ENCODE measurements at places on chromosomes 16 and 17.

DNA sequence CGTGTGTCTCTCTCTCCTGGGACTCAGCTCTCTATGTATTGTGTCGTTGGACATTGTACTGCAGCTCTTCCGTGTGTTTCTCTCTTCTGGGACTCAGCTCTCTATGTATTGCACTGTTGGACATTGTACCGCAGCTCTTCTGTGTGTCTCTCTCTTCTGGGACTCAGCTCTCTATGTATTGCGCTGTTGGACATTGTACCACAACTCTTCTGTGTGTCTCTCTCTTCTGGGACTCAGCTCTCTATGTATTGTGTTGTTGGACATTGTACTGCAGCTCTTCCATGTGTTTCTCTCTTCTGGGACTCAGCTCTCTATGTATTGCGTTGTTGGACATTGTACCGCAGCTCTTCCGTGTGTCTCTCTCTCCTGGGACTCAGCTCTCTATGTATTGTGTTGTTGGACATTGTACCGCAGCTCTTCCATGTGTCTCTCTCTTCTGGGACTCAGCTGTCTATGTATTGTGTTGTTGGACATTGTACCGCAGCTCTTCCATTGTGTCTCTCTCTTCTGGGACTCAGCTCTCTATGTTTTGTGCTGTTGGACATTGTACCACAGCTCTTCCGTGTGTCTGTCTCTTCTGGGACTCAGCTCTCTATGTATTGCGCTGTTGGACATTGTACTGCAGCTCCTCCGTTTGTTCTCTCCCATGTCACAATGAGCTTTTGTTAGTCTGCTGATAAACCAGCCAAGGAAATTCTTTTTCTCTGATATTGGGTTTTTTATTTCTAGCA lies 84.8 kb downstream of the RPTOR start:
- no peak overlapping the region for H3K4me3 ChIP-seq
- no peaks in the 10 kb centered on the region for H3K27me3 ChIP-seq
- peaks cover 2% of the 10 kb centered on the region for H3K36me3 ChIP-seq
- no peak for DNase-seq

- no peak overlapping the region for H3K4me3 ChIP-seq
- no peak for DNase-seq
- no peak overlapping the region for H3K27ac ChIP-seq
- H3K27me3 ChIP-seq: no peaks in the 10 kb centered on the region
Measured at GRCh38 chr17:65079489-65079900, 23.0 kb upstream of the GNA13 start.

GRCh38 chr17:6496116-6496481 lies 51.8 kb downstream of the PIMREG start:
- no peaks in the 10 kb centered on the region for H3K36me3 ChIP-seq
- no peak overlapping the region for H3K27ac ChIP-seq
- H3K27me3 ChIP-seq: no peaks in the 10 kb centered on the region

- DNase-seq: no peak
- H3K4me1 ChIP-seq: no peaks in the 10 kb centered on the region
- no peaks in the 10 kb centered on the region for H3K36me3 ChIP-seq
- no peak overlapping the region for H3K27ac ChIP-seq
- H3K27me3 ChIP-seq: no peaks in the 10 kb centered on the region
- no peak overlapping the region for H3K4me3 ChIP-seq
Measured at GRCh38 chr17:16987830-16988601, 16.1 kb upstream of the TNFRSF13B start.

DNA sequence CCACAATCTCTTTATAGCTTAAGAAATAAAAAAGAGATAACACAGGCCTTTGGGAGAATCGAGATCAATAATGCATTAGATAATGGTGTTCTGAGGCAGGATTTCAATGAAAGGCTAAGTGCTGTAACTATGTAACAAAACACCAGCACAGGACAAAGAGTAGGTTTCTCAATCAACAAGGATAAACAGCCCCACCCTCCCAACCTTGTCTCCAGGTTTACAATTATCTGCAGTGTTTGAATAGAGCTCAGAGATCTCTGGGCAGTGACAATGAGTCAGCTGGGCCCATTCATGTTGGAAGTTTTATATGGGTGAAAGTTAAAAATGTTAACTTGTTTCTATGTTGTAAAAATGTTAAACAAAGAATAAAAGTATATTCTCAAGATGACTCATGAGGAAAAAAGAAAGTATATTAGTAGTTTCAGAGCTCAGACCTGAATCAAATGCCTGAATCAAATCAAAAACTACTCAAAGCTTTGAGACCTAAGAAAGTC lies 17.0 kb upstream of the KRT20 start:
- no peaks in the 10 kb centered on the region for H3K4me1 ChIP-seq
- H3K36me3 ChIP-seq: no peaks in the 10 kb centered on the region
- no peak overlapping the region for H3K4me3 ChIP-seq
- no peak for DNase-seq
- no peak overlapping the region for H3K27ac ChIP-seq

GRCh38 chr17:82623707-82624106 lies 24.5 kb downstream of the WDR45B start:
- H3K27me3 ChIP-seq: no peaks in the 10 kb centered on the region
- DNase-seq: no peak
- no peak overlapping the region for H3K4me3 ChIP-seq
- H3K27ac ChIP-seq: no peak overlapping the region
- peaks cover 33% of the 10 kb centered on the region for H3K36me3 ChIP-seq

GRCh38 chr16:30054959-30055553 lies 10.5 kb upstream of the ALDOA start:
- peaks cover 2% of the 10 kb centered on the region for H3K36me3 ChIP-seq
- peak overlapping the region; percentile 28 for H3K4me3 ChIP-seq
- no peak overlapping the region for H3K27ac ChIP-seq
- DNase-seq: no peak
- H3K4me1 ChIP-seq: peaks cover 4% of the 10 kb centered on the region
- no peaks in the 10 kb centered on the region for H3K27me3 ChIP-seq

- H3K4me1 ChIP-seq: no peaks in the 10 kb centered on the region
- no peak for DNase-seq
- H3K27me3 ChIP-seq: no peaks in the 10 kb centered on the region
- H3K27ac ChIP-seq: no peak overlapping the region
- H3K36me3 ChIP-seq: no peaks in the 10 kb centered on the region
Measured at GRCh38 chr16:58306327-58306726, 11.5 kb upstream of the PRSS54 start.

GRCh38 chr17:62920300-62920699 lies 45.7 kb upstream of the TANC2 start:
- H3K36me3 ChIP-seq: no peaks in the 10 kb centered on the region
- no peaks in the 10 kb centered on the region for H3K27me3 ChIP-seq
- H3K27ac ChIP-seq: no peak overlapping the region
- H3K4me3 ChIP-seq: no peak overlapping the region

DNA sequence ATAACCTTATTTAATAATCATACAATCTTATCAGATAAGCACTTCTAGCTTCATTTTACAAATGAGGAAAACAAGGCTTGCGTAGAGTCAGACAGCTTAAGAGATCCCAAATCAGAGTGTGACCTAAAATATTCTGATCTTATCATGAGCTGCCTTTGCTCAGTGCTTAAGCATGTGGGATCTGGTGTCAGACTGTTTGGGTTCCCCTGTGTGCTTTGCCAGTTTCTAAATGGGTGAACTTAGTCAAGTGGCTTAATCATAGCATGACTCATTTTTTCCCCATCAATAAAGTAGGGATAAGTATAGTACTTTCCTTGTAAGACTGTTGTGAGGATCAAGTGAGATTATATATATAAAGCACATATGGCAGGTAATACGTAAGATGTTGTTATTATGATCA lies 612.6 kb upstream of the C16orf82 start:
- H3K4me3 ChIP-seq: no peak overlapping the region
- H3K36me3 ChIP-seq: no peaks in the 10 kb centered on the region

DNA sequence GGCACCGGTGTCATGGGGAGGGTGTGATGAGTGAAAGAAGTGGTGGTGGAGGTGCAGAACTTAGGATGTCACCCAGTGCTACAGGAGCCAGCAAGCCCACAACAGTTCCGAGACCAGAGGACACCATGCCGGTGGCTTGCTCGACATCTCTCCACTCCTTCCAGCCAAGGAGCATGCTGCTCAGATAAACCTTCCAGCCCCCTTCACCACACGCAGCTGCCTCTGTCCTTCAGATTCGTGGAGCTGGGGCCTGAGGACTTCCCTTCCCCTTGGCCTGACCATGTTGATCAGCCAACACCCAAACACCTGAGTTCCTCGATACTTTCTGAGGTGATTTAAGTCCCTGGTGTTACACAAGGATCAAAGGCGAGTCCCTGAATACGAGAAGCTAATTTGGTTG lies 188.8 kb upstream of the FOXF1 start:
- no peak overlapping the region for H3K4me3 ChIP-seq
- H3K27me3 ChIP-seq: no peaks in the 10 kb centered on the region
- no peak overlapping the region for H3K27ac ChIP-seq
- no peaks in the 10 kb centered on the region for H3K4me1 ChIP-seq
- no peaks in the 10 kb centered on the region for H3K36me3 ChIP-seq
- DNase-seq: no peak

DNA sequence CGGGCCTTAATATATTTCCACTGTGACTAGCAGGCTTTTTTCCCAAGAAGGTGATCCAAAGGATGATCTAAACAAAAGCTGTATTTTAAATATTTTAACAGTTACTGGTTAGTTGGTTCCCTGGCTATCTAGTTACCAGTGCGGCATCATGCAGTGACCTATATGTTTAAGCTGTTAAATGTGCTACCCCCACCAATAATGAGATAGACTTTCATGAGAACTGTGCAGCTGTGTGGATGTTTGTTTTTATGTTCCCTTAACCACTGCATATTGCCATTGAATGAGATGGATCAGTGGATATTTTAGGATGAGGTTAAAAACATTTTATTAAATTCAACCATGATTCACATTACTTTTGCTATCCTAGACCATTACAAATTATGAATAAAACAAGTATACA lies 16.9 kb downstream of the ERN1 start:
- no peak overlapping the region for H3K27ac ChIP-seq
- no peak for DNase-seq
- no peaks in the 10 kb centered on the region for H3K36me3 ChIP-seq
- no peak overlapping the region for H3K4me3 ChIP-seq
- H3K4me1 ChIP-seq: peaks cover 6% of the 10 kb centered on the region
- H3K27me3 ChIP-seq: no peaks in the 10 kb centered on the region

- H3K4me3 ChIP-seq: no peak overlapping the region
Measured at GRCh38 chr16:54070789-54071343, 215.7 kb downstream of the IRX3 start.

DNA sequence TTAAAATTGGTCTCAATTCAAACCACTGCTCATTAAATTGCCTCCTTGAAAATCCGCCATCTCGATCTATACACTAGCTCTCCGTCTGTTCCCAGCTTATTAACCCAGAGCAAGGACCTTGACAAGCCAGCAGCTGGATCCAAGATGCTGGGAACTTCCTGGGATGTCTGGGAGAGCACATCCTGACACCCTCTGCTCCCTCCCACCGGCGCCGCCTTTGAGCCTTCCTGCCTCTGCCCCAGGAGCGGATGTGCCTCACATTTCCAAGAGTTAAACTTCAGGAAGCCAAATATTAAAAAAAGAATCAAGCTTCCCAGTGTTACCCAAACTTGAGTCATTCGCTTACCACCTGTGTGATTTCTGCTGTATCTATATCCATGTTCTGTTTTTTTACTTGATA lies 107.9 kb downstream of the HAPSTR1 start:
- H3K4me3 ChIP-seq: no peak overlapping the region
- no peaks in the 10 kb centered on the region for H3K27me3 ChIP-seq
- no peaks in the 10 kb centered on the region for H3K4me1 ChIP-seq
- no peak overlapping the region for H3K27ac ChIP-seq

DNA sequence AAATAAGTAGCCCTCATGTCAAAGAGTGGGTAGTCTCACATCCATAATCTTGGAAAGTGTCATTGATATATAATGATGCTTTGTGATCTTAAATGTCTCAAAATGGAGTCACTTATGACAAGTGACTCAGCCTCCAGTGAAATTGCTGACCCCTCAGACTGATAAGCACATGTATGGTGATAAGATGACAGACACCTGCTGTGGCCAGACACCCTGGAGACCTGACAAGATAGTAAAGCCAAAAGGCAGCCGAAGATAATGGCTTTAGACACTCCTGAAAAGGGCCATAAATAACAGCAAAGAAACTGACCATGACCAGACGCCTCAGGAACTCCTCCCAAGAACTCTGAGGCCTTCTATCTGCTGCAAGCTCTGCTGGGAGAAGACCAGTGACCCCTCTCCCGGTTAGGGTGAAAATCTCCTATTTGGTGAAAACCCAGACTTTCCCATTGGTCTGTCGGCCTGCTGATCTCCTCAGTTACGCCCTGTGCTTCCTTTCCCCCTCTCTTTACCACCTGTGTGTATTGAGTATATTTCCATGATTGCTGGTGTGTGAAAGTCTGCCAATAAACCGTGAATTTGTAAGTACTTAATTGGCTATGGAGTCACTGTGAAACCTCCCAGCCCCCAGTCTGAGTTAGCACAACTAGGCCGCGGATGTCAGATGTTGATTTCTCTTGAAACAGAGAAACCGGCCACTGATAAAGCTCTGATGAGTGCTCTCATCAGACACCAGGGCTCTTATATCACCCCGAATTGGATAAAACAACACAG lies 226.7 kb upstream of the MYOCD start:
- DNase-seq: no peak
- no peaks in the 10 kb centered on the region for H3K27me3 ChIP-seq
- H3K4me1 ChIP-seq: no peaks in the 10 kb centered on the region
- H3K36me3 ChIP-seq: no peaks in the 10 kb centered on the region

DNA sequence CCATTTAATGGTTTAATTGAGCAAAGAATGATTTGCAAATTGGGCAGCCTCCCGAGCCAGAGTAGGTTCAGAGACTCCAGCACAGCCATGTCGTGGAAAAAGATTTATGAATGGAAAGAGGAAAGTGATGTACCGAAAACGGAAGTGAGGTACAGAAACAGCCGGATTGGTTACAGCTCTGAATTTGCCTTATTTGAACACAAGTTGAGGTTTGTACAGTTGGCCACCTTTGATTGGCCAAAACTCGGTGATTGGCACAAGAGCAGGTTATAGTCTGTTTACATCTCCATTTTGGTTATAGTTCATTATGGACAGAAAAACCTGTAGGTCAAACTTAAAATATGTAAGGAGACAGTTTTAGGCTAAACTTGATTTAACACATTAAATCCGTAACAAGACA lies 44.5 kb downstream of the TENT4B start:
- H3K27me3 ChIP-seq: no peaks in the 10 kb centered on the region
- H3K36me3 ChIP-seq: no peaks in the 10 kb centered on the region
- no peak overlapping the region for H3K4me3 ChIP-seq
- H3K27ac ChIP-seq: no peak overlapping the region
- H3K4me1 ChIP-seq: no peaks in the 10 kb centered on the region

DNA sequence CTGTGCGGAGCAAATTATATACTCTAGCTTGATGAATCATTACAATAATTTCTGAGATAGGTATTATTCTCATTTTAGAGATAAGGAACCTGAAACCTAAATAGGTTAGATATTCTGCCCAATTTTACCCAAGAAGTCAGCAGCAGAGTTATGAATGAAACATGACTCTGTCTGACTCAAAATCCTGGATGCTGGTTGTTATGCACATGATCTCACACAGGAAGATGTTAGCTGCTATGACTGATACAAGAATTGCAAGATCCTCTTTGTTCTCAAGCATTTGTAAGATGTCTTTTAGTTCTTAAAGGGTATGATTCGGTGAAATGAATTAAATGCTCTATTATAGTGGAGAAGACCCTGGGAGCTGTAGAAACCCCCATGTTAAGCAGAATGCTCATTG lies 447.8 kb downstream of the KIF2B start:
- H3K36me3 ChIP-seq: no peaks in the 10 kb centered on the region
- H3K27ac ChIP-seq: no peak overlapping the region
- H3K27me3 ChIP-seq: no peaks in the 10 kb centered on the region
- DNase-seq: no peak
- H3K4me3 ChIP-seq: no peak overlapping the region

- H3K27me3 ChIP-seq: peaks cover 2% of the 10 kb centered on the region
- H3K4me1 ChIP-seq: no peaks in the 10 kb centered on the region
- H3K27ac ChIP-seq: no peak overlapping the region
- no peaks in the 10 kb centered on the region for H3K36me3 ChIP-seq
Measured at GRCh38 chr16:86251682-86252081, 258.6 kb upstream of the FOXF1 start.

- H3K27ac ChIP-seq: no peak overlapping the region
- H3K27me3 ChIP-seq: no peaks in the 10 kb centered on the region
- H3K4me1 ChIP-seq: no peaks in the 10 kb centered on the region
Measured at GRCh38 chr17:54505404-54505803, 395.2 kb upstream of the TOM1L1 start.
